ENCODE measurements at places on chromosomes 6 and 20.

DNA sequence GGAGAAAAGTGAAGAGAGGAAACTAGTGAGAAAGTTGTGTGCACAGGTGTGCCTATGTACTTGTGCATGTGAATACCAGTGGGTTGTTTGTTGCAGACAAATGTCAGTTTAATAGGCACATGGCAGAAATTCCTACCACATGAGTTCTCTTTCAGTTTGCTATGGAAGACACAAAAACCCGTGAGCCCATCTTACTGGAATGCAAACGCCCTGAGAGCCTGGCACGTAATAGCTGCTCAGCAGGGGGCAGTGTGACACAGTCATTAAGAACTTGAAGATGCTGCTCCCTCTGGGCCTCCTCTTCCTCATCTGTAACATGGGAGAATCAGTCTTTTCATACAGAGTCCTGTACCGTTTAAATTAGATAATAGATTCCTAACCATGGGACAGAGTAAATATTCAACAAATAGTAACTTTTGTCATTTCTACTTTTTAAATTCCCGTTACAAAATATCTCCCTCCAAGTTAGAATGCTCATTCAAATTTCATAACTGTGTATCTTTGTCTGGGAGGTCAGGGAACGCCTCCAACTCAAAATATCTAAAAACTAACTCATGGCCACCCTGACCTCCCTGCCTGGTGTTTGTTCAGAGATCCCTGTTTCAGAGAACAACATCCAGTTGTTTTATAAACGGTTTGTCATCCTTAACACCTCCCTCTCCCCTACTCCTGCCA is 802.9 kb downstream of the MAFB start:
- DNase-seq, result peak; percentile 48

DNA sequence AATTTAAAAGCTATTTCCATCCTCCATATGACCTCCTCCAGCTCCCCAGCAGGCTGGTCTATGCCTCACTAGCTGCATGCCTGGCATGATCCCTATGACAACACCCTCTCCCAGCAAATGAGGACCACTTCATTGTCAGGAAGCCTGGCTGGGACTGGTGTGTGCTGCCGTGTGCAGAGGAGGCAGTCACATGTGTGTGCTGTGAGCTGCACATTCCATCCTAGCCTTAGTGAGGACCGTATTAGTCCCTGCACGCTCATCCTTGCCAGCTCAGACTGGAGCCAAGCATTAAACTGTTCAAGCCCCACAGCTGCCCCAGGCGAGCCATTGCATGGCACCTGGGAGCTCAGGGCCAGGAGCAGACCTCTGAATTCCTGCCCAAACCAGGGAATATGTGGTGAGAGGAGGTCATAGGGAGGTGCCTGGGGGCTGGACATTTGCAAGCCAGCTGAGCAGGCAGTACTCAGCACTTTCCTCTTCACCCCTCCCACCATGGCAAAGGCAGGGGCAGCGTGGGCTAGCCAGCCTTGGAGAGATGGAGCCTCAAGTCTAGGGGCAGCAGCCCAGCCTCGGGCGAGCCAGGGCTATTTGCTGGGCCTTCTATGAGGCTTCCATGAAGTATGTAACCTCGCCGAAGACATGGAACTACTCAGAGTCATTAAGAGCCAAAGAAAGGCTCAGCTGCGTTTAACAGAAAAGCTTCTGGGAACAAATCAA is 8.7 kb upstream of the CCN5 start:
- no peak for DNase-seq

DNA sequence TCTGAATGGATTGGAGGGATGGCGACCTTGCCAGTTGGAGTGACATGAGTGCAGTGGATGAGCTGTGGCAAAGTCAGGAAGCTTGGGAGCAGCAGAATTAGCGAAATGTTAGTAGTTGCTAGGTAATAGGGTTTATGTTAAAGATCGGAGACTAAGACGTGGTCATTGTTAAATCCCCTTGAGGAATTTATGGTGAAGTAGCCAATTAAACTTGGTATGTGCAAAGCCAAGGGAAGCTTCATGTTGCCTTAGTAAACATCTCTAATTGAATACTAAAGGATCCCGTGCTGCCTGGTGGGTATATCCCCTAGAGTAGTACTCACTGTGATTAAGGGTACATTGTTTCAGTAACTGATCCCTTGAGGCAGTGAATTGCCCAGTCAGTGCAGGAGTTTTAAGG is 106.0 kb downstream of the PRIM2 start:
- no peak for DNase-seq

GRCh38 chr6:82365016-82365795 is 1.6 kb downstream of the TPBG start:
- no peak for DNase-seq

- no peak for DNase-seq
Measured at GRCh38 chr6:88006557-88006956, 41.1 kb upstream of the SPACA1 start.
